ENCODE measurements at places on chromosomes 1 and 21.

GRCh38 chr1:103056423-103056822, 51.9 kb downstream of the COL11A1 start:
- no peak for DNase-seq

DNA sequence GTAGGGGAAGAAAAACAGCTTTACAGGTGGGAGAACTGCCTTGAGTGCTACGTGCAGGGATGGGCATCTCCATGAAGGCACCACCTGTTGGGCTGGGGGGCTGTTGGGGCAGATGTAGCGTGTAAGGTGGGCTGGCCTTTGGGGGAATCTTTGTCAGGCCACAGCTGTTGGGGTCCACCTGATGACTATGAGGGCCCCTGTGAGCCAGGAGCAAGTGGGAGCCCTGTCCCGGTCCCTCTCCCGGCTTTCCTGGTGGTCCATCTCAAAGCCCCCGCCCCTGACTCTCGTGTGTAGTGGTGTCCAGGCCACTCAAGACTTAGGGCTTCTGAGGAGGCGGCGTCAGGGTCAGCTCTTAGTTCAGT, 13.5 kb downstream of the SLC37A1 start:
- DNase-seq = no peak

DNA sequence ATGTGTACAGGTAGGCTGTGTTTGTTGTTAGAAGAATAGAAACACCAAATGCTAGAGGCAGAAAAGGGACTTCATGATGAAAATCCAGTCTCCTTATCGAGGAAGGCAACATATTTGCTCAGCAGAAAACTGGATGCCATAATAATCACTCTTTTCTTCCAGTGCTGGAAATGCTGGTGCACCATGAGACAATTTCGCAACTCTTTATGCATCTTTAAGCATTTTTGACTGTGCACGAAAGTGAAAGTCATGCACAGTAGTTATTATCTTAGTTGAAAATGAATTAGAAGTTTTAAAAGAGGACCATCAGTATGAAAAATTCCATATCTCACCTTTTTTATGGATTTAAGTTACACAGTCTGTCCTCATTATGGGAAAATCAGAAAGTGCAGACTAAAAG, 29.1 kb downstream of the SMYD2 start:
- DNase-seq = no peak

GRCh38 chr1:81921851-81922462, 121.2 kb downstream of the ADGRL2 start:
- no peak for DNase-seq

DNA sequence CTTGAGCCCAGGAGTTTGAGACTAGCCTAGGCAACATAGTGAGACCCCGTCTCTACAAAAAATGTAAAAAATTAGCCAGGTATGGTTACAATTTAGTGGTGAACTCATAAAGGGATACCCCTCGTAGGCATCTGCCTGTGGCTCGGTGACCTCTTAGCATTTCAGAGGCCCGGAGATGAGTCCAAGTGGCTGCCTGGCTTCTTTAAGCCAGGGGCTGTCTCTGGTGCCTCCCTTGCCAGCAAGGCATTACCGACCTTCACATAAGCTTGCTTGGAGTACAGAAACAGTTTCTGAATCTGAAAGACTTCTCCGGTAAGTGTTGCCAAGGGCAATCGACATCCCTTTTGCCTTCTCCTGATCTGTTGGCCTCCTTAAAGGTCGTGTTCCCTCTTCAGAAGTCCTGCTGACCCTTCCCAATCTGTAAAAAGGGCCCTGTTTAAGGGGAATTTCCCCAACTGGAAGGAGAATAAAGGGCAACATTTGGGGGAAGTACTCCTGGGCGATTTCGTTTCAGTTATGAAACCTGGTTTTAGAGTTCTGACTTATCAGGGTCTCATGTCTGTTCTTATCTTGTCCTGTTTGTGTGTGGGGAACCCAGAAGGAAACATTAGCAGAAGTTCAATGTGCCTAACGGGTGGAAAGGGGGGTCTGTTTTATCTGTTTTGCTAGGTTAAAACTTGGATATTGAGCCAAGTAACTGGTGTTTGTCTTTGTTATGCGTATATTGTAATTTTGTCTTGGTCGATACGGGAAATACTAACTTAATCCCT, 32.9 kb downstream of the KIFAP3 start:
- DNase-seq = no peak

- peak; percentile 48 for DNase-seq
These were observed 823 bp upstream of the PRKAA2 start for GRCh38 chr1:56644064-56644918.

Measured in NCI-H526 treated with DMSO at 0.1 percent for 48 hours (cell line).